Pulmonary artery endothelial cell (primary cell): ENCODE measurements at places on chromosomes 7 and 10. TPM values are rescaled to one million over a fixed set of nuclear protein-coding genes. Genes with fewer than 3 reads are reported as not detected.

GRCh38 chr7:130648580-130648979, 20.0 kb downstream of the COPG2 start:
- no peak for DNase-seq

DNA sequence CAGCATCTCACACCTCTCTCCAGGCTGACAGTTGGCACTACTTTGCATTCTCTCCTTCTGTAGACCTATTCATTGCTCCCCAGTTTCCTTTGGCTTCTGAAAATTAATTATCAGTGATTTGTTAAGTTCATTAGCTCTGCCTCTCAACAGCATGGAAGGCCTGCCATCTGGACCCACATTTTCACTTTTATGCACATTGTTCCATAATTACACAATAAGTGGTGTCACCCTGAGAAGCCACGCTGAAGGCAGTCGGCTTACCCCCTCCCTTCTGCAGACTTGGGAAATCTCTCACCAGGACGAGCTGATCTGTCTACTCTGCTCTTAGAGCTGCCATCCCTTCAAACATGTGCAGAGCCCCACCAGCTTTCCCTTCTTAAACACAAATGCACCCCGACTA, 64.7 kb downstream of the SLIT1 start:
- DNase-seq, result no peak

GRCh38 chr10:47379901-47380300, 4.2 kb downstream of the ZNF488 start:
- DNase-seq, result no peak

DNA sequence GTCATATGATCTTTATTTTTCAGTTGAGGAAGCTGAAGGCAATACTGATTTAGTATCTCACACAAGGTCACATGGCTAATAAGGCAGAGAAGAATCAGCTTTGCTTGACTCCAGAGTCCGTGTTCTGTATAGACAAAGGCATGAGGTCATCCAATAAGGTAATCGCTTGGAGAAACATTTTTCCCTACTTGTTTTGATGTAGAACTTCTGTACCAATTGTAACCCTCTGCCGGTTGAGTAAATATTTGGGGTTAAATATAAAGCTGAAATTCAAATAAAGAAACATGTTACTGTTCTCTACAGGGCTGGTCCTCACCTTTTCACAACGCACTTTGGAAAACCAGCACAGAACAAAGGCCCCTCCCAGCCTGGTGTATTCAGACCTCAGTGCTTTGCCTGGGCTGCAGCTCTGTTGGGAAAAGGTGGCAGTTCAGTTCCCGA, 83.0 kb upstream of the INSYN2A start:
- no peak for DNase-seq

GRCh38 chr10:27372095-27372494, 131.5 kb upstream of the ACBD5 start:
- no peak for DNase-seq

- no peak for DNase-seq
Measured at GRCh38 chr10:114825513-114826253, 4.1 kb downstream of the FHIP2A start.

GRCh38 chr7:135811506-135811905, 62.9 kb upstream of the FAM180A start:
- no peak for DNase-seq

DNA sequence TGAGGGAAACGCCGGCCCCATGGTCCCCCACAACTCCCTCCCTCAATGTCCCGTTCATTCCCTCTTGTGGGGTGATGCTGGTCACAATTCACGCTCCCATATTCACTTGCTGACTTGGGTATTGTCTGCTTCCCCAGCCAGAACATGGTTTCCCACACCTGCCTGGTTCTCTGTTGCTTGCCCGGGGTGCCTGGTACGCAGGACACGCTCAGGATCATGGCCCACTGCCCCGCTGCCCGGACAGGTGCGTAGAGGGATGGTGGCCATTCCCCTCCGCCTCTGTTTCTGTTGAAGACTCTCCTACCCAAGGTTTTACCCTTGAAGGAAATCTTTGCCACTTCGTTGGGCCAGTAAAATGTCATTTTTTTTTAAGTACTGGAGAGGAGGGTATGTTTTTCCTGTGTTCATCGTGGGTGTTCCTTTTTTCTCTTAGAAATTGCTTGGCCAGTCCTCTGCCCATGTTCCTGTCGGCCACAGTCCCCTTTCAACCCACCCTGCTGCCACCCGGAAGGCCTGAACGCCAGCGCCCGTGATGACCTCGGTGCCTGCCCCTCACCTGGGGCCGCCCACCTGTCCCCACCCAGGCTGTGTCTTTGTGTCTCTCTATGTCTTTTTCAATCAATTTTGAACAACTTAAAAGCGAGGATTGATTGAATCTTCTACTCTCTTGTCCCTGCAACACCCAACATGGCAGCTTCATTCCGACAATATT, 38.2 kb downstream of the FOXL3 start:
- DNase-seq, result no peak

GRCh38 chr10:84783386-84783785, 455.0 kb downstream of the CCSER2 start:
- no peak for DNase-seq

DNA sequence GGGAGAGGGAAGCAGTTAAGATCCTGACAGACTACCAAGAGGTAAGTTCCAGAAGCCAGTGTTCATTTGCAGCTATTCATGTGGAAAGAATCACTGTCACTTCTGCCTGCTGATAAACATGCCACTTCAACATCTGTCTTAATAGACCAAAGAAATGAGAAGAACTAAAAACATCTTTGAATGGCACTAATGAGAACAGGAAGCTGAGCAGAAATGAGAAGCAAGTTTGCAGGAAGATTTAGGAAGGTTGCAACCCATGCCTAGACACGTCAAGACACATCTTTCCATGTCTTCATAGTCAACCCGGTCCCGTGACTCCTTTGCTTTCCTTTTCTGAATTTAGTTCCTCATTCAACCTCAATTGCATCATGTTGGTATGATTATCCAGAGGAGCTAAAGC, 180.0 kb downstream of the PDE1C start:
- no peak for DNase-seq

- DNase-seq, result no peak
Measured at GRCh38 chr10:28939281-28940157, 262.2 kb downstream of the BAMBI start.

DNA sequence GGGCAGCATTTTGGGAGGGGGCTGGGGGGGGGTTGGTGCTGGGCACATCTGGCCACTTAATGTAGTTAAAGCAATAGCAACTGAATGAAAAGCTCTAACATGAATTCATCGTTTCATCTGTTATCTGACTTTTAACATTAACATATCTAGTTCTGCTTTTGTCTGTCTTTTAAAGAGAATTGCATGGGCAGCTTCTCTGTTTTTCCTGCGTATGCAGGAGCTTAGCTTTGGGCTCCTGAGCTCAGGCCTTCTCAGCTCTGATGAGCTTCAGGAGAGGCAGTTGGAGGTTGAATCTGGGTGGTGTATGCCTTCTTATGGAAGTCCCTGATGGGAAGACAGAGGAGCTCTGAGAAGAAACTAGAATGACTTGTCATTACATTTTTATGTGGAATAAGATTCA, 58.4 kb downstream of the DNAJB6 start:
- DNase-seq, result no peak

DNA sequence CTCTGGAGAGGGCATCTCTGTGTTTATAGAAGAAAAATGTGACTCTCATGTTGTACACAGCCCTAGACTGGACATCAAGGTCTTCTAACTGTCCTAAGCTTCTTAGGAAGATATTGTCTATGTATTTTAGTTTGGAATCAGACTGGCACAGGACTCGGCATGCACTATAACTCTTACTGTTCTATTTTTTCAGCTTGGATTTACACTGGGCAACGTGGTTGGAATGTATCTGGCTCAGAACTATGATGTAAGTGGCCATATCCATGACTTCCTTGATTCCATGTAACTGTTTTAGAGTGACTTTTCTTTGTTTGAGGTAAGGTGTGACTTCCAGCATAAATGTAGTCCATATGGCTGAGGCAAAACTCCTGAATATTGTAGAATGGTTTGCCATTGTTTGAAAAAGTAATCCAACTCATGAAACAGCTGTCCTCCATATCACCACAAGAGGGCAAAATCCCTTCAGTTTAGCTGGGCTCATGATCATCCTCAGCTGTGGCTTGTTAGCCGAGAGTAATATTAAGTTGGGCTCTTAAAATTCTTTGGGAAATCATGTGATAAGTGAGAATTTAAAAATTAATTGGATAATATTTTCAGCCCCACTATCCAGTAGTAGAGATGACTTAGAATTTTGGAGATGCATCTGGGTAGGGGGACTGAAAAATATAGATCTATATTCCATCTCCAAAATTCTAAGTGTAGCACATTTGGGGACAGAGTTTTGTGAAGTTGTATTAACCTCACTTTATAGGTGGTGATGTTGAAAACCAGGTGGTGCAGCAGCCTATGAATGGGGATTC, 10.4 kb downstream of the STMP1 start:
- no peak for DNase-seq

GRCh38 chr10:113709221-113709838, 29.6 kb downstream of the CASP7 start:
- DNase-seq, result no peak

GRCh38 chr7:73741600-73741999, 3.0 kb upstream of the ABHD11 start:
- DNase-seq, result no peak

DNA sequence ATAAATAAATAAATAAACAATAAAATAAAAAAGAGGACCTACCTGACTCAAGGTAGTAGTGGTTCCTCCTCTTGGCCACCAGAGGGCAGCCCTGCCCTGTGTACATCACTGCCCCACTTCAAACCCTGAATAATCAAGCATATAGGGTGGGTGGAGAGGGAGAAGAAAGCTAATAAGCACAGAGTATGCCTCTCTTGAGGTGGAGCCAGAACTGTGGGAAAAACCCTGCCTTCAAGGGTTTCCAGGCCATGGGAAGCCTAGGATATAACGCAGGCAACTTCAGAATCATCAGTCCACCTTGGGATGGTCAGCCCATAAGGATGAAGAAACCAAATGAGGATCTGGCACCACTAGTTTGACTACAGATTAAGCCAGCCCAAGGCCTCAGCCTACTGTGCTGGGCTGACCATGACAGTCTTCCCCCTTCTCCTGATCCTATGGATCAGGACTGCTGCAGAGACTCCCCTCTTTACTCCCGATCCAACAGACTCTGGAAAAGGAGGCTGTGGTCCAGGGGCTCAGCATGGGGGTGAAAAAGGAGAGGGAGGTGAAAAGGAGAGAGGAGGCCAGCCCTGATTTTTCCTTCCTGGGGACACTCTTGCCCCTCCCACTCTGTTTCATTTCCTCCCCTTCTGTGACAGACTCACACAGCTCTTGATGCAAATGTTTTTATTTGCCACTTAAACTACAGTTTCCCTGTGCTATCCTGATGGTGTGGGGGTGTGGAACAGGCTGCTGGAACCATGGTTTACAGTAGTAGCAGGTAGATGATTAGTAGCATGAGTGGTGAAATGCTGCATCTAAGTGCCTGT, 10.1 kb downstream of the AVPI1 start:
- DNase-seq, result no peak

GRCh38 chr7:2966466-2967078, 77.1 kb downstream of the CARD11 start:
- DNase-seq, result no peak

DNA sequence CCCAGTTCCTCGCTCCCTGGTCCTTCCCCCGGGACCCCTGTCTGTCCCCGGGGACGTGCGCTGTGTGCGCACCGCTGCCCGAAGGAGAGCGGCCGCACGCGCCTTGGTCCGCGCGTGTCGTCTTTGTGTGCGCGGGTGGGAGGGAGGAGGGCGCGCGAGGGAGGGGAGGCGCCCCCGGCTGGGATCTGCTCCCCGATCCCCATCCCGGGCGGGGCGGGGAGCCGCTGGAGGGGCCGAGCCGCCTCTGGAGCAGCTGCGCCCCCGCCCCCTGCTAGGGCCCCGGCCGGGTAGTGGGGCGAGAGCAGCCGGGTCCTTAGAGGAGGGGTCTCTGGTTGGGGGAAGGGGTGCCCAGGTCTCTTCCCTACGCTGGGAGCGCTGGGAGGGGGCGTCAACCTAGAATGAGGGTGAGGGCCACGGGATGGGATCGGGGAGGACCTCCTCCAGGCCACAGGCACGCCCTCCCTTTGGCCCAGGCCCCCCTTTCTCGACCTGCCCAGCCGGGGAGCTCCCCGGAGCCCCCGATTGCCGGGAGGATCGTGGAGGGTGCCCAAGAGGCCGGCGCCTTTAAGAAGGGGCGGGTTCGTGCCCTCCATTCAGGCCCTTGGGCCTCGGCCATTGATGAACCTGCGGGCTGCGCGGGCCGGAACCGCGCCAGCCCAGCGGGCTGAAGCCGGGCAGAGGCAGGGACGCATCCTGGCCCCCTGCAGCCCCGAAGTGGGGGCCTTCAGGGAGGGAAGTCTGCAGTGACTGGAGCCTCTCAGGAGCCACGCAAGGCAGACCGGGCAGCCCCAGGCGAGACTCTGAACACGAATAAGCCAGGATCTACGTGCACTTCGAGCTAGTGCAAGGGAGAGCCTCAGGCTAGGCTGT, 678 bp downstream of the SH2B2 start:
- no peak for DNase-seq

- no peak for DNase-seq
Measured at GRCh38 chr7:142808802-142809583, 38.2 kb downstream of the PRSS2 start.

DNA sequence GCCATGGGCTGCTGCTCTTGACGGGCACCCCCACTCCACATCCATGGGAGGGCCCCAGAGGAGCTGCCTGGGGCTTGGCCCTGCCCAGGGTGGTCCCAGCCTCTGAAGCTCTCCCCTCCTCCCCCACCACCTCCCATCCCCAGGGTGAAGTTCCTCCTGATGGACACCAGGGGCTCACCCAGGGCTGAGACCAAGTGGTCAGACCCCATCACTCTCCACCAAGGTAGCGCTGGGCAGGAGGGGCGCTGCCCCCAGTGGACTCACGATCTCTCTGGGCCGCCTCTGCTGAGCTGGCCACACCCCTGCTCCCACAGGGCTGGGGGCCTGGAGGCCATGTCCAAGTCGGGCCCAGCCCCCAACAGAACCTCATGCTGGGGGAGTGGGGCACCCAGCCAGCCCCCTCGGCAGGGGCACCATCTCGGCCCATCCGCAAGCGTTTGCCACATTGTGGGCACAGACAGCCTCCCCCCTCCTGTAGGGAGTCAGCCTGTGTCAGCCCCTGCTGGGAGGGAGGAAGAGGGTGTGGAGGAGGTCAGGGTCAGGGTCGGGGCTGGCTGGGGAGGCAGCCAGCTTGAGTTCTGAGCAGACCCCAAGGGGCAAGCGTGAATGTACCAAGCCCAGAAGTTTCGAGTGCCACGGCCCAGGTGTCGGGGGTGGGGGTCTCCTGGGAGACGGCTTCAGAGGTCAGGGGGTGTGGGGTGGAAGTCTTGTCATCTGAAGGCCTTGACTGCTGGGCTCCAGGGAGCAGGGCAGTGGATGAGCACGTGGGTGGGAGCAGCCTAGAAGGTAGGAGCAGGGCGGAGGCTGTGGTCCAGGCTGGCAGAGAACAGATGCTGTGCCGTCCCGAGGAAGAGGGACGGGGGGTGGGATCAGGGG, 2.8 kb downstream of the UPK3B start:
- no peak for DNase-seq

GRCh38 chr7:91083855-91084644, 180.2 kb upstream of the FZD1 start:
- no peak for DNase-seq

EGFR gene
- total RNA-seq, result 2.5 and 3.6 TPM in 2 replicates

BHLHA15 gene
- total RNA-seq, result 1.5 and 1.8 TPM in 2 replicates

ADIRF gene
- 14.3 and 36.5 TPM in 2 replicates for total RNA-seq

BAZ1B gene
- 53.7 and 78.1 TPM in 2 replicates for total RNA-seq

WNT8B gene
- not detected in 2 replicates for total RNA-seq

OGDH gene
- total RNA-seq, result 49.6 and 94.1 TPM in 2 replicates

SYNPO2L gene
- not detected in 2 replicates for total RNA-seq

SLC39A12 gene
- total RNA-seq, result not detected in 2 replicates

CALCR gene
- total RNA-seq, result not detected in 2 replicates

ZPBP gene
- total RNA-seq, result not detected in 2 replicates

PTN gene
- 0.13 and 0.46 TPM in 2 replicates for total RNA-seq

PPP1R3A gene
- total RNA-seq, result not detected in 2 replicates

HYAL4 gene
- 0.20 TPM in 1 of 2 replicates, not detected in the other for total RNA-seq

PNLIPRP3 gene
- not detected in 2 replicates for total RNA-seq
